Ureter (tissue), 1 donor: ENCODE measurements at places on chromosomes 6 and 20. TPM values are rescaled to one million over a fixed set of nuclear protein-coding genes. Genes with fewer than 3 reads are reported as not detected.

The RFX6 gene
- not detected for total RNA-seq

The TINAG gene
- not detected for total RNA-seq

The VIP gene
- 0.39 TPM for total RNA-seq

The CCM2L gene
- 8.2 TPM for total RNA-seq

The LAMA4 gene
- total RNA-seq, result 54.7 TPM

The TRIM39 gene
- total RNA-seq, result 13.8 TPM

The TAGAP gene
- total RNA-seq, result 4.9 TPM

The CNR1 gene
- total RNA-seq, result 9.4 TPM

The PRICKLE4 gene
- total RNA-seq, result 14.2 TPM

The KHDRBS2 gene
- total RNA-seq, result 0.89 TPM

The CYP21A2 gene
- total RNA-seq, result 3.8 TPM

The SLC17A2 gene
- not detected for total RNA-seq

The APCDD1L gene
- 2.3 TPM for total RNA-seq
